Small intestine (tissue), 16 donors: ENCODE measurements at places on chromosomes 5 and 9.

- DNase-seq, result no peak
These were observed 364.2 kb downstream of the KIAA0825 start for GRCh38 chr5:94254214-94254613.

GRCh38 chr9:6695121-6695814, 49.7 kb upstream of the GLDC start:
- no peak for DNase-seq

- DNase-seq, result no peak
These were observed 315.3 kb upstream of the CD180 start for GRCh38 chr5:67511911-67512310.

- DNase-seq, result no peak
These were observed 411.9 kb upstream of the SLC30A5 start for GRCh38 chr5:68681929-68682328.

DNA sequence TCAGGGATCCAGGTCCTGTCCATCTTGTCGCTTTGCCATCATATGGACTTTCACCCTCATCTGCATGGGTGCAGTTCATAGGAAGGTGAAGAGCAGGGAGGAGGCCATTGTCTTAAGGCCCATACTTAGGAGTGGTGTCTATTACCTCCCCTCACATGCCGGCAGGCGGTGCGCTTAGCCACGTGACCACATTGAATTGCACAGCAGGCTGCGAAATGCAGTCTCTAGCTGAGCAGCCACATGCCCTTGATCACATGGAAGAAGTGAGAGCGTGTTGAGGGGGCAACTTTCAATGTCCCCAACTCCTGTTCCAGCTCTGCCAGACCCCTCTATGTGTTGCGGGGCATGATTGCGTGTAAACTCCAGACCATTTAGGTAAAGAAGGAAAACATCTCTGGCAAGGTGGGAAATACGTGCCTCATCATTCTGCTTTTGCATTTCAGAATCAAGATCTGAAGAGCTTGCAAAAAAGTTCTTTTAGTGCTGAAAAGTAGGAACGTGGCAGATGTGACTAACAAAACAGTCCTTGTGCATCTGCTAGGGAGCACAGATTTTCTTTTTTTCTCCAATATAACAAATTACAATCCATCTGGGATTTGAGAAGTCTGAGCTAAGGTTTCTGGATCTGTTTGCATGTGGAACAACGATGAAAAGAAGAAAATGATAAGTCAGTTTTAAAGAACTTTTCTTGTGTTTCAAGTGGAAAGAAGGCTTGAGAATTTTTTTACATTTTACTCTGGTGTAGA, 34.4 kb downstream of the ROPN1L start:
- no peak for DNase-seq

DNA sequence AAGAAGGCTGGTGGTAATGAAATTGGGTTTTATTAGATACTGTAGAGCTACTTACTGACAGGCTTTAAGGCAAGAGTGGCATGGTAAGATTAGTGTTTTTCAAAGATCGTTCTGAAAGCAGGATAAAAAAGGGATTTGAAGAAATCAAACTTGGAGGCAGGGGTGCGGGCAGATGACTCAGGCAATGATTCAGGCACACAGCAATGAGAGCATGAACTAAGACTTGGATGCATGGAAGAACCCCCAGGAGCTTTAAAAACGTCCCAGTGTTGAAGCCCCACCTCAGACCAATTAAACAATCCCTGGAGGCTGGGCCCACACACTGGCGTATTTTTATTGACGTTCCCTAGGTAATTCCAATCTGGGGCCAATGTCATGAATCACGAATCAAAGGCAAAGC, 102.5 kb downstream of the SREK1 start:
- no peak for DNase-seq

GRCh38 chr5:4777435-4777834, 362.7 kb upstream of the ADAMTS16 start:
- no peak for DNase-seq

DNA sequence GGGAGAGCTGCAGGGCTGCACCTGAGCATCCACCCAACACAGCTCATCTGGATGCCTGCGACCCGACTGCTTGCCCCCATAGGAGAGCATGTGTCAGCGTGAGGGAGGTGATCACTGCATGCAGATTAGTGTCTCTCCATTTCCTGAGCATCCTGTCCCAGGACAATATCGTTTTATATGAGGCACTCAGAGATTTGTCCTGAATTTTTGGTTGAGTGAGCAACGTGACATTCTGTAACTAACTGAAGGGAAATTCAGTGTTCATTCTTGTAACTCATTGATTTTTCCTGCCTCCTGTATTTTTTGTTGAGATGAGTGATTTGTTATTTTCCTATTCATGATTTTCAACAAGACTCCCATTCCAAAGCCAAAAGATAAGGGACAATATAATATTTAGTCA, 20.7 kb upstream of the ANKRD34B start:
- no peak for DNase-seq

DNA sequence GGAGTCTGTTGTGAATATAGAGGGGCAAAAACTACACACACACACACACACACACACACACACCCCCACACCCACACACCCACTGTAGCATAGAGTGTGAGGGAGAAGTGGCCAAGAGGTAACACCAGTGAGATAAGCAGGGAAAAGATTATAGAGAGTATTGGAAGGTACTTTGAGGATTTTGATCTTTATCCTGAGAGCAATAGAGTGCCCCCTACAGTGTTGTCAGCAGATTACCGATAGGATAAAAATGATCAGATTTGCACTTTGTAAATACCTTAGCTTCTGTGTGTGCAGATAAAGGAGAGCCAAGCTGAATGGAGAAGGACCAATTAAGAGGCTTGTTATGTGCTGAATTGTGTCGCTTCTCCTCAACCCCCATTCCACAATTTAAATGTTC, 32.3 kb downstream of the ERCC6L2 start:
- no peak for DNase-seq

DNA sequence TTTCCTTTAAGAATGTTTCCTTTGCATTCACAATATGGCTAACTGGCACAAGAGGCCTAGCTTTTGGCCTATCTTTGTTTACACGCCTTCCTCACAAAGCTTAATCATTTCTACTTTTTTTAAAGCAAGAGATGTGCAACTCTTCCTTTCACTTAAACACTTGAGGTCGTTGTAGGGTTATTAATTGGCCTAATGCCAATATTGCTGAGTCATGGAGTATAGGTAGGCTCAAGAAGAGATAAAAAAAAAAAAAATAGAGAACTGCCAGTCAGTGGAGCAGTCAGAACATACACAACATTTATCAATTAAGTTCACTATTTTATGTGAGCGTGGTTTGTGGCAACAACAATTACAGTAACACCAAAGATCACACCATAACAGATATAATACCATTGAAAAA, 5.9 kb downstream of the FKBP15 start:
- peak; percentile 65 for DNase-seq

- DNase-seq, result no peak
These were observed 133.3 kb downstream of the FAM174A start for GRCh38 chr5:100668511-100668910.

- DNase-seq, result no peak
These were observed 177.9 kb downstream of the TSSK1B start for GRCh38 chr5:113256671-113257452.

GRCh38 chr5:153432583-153432982, 57.9 kb upstream of the GRIA1 start:
- no peak for DNase-seq

GRCh38 chr5:71932655-71933338, 174.5 kb upstream of the MAP1B start:
- DNase-seq, result peak; percentile 95

DNA sequence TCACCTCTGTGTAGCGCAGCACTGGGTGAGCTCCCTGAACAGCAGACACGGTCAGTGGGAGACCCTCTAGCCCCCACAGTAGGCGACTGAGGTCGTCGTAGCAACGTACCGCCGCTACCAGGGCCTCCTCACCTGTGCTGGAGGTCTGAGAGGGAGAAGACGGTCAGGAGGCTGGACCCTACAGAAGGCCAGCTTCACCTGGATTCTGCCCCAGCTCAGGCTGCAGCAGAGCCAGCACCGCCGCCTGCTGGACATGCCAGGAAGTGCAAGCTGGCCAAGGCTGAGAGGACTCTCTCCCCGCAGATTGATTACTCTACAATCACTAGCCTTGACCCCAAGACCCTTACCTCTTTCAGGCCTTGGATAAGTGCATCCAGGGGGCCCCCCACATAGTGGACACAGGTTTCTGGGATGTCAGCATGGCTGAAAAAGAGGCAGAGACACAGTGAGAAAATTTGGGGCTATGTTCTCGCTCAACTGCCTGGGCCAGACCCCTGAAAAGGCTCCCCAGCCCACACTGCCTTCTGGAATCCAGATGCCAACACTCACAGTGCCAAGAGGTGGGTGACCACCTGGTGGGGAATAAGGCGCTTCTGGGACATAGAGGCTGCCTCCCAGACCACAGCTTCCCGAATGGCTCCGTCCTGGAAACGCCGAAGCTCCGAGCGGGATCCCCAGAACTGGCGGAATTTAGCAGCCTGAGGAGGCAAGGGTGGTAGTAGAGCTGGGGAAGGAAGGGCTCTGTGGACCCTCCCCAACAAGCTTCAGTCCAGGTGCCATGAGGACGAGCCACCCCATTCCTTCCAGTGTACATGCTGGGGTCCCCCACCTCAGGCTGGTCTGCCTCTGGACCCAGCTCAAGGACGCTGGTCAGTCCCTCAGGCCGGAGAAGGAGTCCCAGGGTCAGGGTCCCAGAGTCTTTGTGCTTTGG, 6.9 kb downstream of the NOL6 start:
- peak; percentile 69 for DNase-seq

GRCh38 chr5:20615888-20616563, 628.0 kb upstream of the CDH18 start:
- DNase-seq, result no peak

DNA sequence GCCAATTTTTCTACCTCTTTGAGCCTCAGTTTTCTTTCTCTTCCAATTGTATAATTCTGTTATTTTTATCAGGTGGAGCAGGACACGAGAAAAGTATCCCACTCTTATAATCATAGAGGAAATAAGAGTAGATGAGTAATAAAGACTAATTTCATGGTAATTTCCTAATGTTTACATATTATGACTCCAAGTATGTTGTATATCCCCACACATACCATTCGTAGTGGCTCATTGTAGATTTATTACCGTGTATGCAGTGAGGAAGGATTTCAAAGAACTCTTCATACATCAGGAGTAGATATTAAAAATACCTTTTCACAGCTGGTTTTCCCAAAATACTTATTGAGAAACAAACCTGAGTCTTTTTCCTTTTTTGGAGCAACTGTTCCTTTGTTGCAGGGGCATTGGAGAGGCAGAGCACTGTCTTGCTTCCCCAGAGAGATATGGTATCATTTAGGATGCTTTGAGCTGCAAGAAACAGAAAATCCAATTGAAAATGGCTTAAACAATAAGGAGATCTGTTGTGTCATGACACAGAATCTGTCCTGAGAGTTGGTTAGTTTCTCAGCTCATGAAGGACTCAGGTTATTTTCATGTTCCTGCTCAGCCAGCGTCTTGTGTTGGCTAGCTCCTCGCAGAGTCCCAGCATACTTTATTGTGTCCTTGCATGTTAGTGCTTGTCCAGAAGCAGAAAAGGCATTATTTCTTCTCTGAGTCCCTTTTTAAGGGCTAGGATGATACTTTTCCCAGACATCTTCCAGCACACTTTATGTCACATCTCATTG, 291.2 kb downstream of the ARHGAP26 start:
- DNase-seq, result no peak

- no peak for DNase-seq
These were observed 286.6 kb upstream of the DAP start for GRCh38 chr5:11047625-11048024.

DNA sequence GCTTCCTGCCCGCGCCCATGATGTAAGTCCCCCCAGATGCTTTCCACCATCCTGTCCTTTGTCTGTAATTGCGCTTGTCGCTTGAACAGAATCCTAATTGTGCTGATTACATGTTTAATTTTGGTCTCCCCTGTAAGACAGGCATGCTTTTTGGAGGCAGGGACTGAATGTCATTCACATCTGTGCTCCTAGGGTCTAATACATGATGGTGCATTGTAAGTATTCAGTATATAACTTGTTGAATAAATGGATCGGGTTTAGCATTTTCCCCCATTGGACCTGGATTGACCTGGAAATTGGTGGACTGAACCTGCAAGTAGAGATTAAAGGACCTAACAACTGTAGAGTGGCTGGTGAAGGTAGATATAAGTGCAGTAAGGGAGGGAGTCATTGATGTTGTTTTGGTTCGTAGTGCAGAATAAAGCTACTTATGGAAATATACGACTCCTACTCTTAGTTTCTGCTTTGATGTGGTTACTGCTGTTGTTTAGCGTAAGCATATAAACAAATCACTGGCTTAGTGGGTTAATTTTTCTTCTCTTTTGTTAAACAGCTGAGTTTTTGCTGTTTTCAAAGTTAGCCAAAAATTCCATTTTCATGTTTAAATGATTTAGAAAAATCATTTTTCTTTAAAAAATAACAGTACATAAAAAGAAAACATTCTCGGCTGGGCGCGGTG, 57.3 kb downstream of the TRIO start:
- DNase-seq, result no peak

DNA sequence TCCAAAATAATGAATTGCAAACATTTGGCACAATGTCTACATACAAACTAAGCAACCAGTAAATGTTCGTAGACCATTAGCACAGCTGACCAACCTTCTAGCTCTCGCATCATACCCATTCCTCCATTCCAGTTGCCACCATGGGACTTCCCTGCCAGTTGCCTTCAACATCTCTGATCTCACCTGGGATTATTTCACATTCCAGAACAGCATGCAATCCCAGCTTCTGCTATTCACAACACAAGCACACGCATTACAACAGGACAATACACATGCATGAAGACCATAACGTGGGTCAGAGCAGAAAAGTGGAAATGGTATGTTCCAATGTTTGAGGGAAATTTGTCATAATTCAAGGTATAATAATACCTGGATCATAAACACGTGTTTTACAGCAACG, 848.2 kb upstream of the DMAC1 start:
- no peak for DNase-seq

GRCh38 chr5:16980983-16981382, 44.9 kb upstream of the MYO10 start:
- DNase-seq, result no peak

- no peak for DNase-seq
These were observed 90.0 kb downstream of the ARRDC3 start for GRCh38 chr5:91293131-91293530.

DNA sequence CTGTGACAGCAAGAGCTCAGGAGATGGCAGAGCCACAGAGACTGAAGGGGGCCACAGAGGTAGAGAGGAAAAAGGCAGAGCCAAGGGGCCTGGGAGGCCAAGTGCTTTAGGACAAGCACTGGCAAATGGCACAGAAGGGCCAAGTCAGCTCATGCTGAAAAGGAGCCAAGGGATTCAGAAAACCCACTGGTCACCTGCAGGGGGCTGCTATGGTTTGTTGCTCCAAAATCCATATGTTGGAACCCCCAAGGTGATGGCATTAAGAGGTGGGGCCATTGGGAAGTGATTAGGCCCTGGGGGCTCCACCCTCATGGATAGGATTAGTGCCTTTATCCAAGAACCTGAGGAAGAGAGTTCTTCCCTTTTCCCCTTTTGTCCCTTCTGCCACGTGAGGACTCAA, 165.4 kb downstream of the ARSB start:
- DNase-seq, result no peak

GRCh38 chr9:129656795-129657390, 8.6 kb upstream of the PRRX2 start:
- DNase-seq, result no peak
